Muscle of leg (tissue), 16 donors: ENCODE measurements at places on chromosomes 5 and 9. TPM values are rescaled to one million over a fixed set of nuclear protein-coding genes. Genes with fewer than 3 reads are reported as not detected.

IL3 gene
- not detected for total RNA-seq

SMIM27 gene
- total RNA-seq: 15.3 TPM

CDH6 gene
- total RNA-seq: 8.0 TPM

CDC20B gene
- total RNA-seq: not detected

SPINK7 gene
- not detected for total RNA-seq

GNAQ gene
- 19.7 TPM for total RNA-seq

CLIC3 gene
- 0.27 TPM for total RNA-seq

MAP1B gene
- total RNA-seq: 36.4 TPM

LCN1 gene
- not detected for total RNA-seq

DMRT2 gene
- total RNA-seq: 23.4 TPM

SLC25A2 gene
- total RNA-seq: 0.22 TPM

SV2C gene
- total RNA-seq: under 0.01 TPM

SPATA31D4 gene
- total RNA-seq: not detected

EGFL7 gene
- 78.4 TPM for total RNA-seq

HDHD3 gene
- 5.5 TPM for total RNA-seq

ACER2 gene
- total RNA-seq: 1.2 TPM

ENTREP1 gene
- 15.1 TPM for total RNA-seq

NTRK2 gene
- 35.6 TPM for total RNA-seq

NUTM2F gene
- total RNA-seq: not detected

IL33 gene
- total RNA-seq: 27.4 TPM

S100Z gene
- total RNA-seq: 0.09 TPM

IRX2 gene
- 0.18 TPM for total RNA-seq

ZFP37 gene
- total RNA-seq: 5.5 TPM

C5orf63 gene
- 5.0 TPM for total RNA-seq

PSD2 gene
- 0.18 TPM for total RNA-seq
